K562 (cell line): ENCODE measurements at places on chromosomes 3 and 15.

DNA sequence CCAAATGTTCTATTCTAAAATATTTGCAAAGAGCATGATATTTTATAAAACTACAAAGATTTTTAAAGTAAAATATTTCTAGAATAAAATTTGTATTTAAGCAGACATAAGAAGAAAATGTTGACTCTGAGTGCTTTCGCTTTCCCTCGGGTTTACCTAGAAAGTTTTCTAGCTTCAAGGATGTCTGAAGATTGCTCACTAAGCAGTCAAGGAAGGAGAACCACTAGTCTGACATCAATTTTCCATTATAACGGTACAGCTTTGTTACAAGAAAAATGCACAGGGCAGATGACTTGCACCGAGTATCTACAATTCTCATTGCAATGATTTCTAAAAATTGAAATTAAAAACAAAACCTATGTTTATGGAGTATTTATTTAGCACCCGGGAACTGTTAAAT lies 14.2 kb downstream of the GPR15 start:
- DNase-seq = no peak

DNA sequence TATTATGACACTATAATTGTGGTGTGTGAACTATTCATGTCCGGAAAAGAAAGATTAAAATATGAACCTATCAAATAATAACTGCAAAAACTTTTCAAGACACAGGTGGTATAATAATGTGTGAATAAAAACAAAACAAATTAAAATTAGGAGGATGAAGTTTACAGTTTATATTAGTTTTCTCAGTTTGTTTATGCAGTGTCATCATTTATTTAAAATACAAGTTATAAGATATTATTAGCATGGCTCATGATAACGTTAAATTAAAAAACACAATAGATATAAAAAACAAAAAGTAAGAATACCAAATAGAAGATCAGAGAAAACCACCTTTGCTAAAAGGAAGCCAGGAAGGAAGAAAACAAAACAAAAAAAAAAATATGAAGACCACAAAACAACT lies 963.8 kb upstream of the ALCAM start:
- DNase-seq = no peak

DNA sequence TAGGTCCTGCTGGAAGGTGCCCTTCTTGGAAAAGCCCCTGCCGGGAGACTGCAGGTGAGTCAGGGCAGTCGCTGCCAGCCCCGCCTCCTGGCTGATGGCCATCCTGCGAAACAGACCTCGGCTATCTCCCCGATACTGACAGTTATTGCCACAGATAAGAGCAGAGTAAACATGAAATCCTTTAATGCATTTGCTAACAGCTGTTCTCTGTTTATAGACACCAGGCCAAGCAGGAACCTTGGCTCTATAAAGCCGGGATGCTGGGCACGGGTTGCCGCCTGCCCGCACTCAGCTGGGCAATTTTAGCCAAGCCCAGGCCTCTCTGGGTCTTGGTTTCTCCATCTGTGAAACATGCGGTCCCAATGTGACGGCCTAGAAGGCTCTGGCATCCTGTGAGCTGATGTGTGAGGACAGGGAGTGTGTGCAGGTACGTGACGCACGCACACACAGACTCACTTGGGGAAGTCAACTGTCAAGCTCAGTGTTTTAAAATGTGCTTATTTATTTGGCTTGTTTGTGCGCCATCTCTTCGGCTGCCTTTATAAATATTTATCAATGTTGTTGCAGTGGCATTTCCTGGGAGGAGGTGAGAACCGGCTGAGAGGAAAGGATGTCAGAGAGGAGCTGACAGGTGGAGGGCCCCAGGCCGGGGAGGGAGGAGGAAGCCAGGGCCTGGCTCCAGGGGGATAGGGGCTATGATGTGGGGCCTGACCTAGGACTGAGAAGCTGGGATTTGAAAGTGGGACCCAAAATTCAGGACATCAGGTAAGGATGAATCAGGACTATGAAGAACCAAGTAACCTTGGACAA lies 50.8 kb upstream of the PRR23E start:
- no peak for DNase-seq

DNA sequence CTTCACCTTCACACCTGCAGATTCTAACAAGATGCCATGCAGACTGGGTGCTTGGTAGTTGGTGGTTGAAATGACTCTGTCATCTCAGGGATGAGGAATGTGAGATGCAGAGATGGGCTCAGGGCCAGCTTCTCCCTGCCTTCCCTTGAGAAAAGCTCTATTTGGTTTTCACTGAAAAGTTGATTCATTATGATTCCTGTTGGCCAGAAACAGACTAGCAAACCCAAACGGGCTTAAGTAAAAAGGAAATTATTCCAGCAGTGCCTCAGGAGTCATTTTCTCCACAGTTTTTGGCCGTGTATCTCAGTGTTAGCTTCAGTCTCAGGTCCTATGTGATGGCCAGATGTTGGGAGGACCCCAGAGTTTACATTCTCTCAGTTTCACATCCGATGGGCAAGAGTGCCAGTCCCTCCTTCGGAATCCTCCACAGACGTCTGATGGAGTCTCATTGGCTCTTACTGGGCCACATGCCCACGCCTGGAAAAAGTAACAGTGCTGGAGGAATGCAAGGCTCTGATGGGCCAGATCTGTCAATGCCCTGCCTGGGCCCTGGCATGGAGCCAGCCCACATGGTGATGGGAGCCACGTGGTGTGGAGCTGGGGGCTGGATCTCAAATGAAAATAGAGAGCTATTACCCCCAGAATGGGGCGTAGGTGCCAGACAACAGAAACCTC lies 22.3 kb upstream of the SACM1L start:
- peak; percentile 29 for DNase-seq

DNA sequence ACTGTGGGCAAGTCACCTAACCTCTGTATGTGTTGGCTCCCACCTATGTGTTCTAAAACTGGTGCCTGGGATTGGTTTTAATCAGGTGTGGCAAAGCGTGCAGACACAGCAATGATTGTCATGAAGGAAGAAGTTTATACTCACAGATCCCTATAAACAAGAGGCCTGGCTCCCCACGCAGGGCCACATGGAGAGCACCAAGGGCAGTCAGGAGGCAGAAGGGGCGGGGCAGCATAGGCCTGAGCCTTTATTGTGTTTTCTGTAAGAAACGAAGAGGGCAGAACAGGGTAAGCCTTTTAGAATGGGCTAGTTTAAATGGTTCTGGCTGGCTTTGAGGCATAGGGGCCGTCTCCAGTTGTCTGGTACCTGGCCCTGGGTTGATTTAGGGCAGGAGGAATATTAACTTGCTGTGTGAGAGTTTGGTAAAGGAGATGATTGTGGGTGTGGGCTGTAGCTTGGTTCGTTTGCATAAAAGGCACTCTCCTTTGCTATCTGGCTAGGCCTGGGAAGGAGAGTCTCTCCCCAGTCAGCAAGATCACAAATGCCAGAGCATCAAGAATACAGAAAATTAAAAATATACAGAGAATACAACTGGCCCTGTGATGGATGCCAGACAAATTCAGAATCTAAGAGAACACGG lies 2.2 kb upstream of the FBXW12 start:
- DNase-seq = no peak

DNA sequence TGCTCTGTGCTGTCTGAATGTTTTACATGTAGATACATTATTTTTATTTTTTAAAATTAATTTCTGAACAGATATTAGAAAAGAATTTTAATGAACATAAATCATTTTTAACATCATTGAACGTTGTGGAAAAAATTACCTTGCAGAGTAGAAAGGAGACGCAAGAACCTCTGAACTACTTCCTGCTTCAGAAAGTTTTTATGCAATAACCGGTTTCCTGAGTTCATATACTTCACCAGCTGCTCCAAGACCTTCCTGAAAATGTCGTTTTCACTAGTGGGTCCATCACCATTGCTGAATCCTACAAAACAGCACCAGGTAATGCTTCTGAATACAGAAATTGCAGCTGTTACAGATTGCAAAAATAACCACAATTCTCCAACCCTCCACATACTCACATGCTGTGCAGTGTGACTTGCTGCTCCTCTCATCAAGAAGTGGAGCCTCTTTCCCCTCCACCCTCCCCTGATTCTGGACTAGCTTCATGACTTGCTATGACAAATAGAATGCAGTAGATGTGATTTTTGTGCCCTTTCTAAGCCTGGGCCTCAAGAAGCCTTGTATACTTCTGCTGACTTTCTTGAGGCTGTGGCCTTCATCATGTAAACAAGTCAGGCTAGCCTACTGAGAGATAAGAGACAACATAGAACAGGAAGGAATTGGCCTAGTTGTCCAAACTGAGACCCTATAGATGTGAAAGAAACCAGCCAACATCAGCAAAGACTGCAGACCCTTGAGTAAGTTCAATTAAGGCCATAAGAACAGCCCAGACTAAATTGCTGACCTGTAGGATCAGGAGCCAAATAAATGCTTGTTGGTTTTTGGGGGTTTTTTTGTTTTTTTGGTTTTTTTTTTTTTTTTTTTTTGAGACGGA lies 80.4 kb downstream of the TRANK1 start:
- DNase-seq = no peak

DNA sequence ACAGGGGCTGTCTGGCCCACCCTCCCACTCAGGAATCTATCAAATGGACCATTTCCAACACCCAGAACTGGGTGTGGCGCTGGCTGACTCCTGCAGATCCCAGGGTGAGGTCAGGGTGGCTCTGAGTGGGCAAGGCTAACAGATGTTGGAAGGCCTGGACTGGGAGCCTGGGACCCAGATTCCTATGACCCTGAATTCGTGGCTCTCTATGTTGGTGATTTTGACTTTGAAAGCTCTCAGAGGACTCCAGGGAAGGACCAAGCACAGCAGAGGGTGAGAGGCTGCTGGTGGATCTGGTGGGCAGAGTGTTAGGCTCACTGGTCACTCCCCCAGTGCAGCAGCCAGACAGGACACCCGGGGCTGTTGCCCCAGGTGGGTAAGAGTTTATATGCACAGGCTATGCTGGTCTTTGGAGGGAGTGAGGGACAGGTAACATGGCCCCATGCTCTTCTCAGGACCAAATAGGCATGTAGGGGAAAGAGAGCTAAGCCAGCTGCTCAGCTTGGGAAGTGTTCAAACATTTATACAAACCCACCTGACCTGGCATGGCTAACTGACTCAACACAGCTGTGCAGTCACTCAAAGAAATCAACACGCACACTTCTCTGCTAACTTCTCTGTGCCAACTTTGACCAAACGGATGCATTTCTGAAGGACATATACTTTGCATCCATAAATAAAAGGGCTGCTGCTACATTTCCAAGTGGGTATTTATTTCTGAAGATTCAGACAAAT lies 62.6 kb upstream of the RAB6B start:
- DNase-seq = no peak

- no peak for DNase-seq
Measured at GRCh38 chr3:13348661-13349396, 71.3 kb downstream of the NUP210 start.

DNA sequence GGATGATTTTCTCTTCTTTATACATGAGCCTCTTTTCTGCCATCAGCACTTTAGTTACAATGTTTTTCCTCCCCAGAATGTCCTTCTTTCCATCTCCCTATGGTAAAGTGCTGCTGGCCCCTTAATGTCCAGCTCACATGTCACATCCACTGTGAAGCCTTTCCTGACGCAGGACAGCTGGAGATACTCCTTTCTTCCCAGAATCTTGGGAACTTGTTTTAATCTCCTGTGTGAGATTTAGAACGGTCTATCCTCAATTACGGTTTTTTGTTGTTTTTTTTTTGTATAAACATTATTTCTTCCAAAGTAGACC lies 147.7 kb upstream of the TSC22D2 start:
- no peak for DNase-seq

- no peak for DNase-seq
Measured at GRCh38 chr3:177929310-177929709, 606.9 kb upstream of the KCNMB2 start.

DNA sequence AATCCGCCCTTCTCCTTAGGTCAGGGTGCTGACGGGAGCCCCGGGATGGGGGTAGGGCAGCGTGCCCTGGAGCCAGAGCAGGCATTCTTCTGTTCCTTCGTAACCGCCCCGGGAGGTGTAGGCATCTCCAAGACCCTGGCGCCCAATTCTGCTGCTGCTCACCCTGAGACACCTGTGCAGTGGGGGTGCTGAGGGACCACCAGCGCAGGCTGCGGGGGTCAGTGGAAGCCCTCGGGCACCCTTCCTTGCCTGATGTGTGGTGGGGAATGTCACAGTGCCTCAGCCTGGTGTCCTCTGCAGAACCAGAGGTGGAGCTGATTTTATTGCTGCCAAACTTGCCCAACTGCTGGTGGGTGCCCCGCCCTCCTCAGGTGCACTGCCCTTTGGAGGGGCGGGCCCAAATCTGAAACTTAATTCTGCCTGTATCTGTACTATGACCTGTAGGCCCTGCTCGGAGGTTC lies 7.3 kb downstream of the CSK start:
- no peak for DNase-seq

DNA sequence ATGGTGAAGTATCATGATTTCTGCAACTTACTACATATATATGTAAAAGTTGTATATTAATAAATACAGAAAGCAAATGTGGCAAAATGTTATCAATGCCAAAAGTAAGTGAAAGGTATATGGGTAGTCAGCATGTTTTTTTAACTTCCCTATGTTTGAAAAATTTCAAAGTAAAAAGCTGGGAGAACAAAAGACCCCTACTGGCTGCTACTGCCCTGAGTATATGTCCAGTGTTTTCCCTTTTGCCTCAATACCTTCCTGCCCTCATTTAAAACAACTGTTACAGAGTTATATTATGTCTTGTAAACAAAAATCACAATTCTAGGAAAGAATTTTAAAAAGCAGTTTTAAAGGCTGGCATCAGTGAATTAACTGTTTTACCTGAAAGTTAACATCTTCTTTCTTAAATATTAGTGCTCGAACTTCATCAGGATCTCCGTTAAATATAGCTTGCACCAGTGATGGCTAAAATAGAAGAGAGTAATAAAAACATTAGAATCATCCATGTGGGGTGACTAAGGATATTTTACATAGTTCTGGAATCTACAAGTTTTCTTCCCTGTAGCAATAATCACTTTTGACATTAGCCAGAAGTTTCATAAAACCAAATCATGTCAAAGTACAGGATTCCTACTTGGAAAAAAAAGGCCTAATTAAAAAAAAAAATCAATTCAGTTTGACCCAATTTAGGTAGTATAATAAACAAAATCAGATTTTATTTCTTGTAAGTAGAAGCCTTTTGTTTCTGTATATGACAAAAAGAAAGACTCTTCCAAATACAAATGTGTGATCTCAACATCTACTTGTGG lies 2.7 kb downstream of the ANKRD28 start:
- no peak for DNase-seq

DNA sequence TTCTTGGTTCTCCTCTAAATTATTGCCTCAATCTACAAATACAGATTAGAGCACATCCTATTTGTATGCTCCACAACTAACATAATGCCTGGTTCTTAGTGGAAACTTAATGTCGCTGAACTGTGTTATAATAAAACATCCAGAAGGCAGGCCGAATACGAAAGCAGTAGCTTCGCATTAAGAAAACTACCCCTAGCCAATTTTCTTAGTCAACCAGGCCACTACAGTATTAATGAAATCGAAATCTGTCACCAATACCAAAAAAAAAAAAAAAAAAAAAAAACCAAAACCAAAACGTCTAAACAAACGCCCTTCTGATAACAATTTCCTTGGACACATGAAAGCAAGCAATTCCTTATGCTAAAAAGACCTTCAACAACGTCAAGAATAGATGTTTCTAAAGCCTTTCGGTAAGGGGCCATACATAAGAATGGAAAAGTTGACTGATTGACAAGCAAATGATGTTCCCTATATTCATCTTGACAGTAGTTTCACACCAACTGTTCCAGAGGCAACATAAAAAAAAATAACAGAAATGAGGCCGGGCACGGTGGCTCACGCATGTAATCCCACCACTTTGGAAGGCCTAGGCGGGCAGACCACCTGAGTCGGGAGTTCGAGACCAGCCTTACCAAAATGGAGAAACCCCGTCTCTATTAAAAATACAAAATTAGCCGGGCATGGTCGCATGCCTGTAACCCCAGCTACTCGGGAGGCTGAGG lies 1.3 kb downstream of the DENND6A start:
- DNase-seq = no peak
